Left hindlimb (tissue), 1 donor: ENCODE measurements at places on chromosomes 11 and 22.

DNA sequence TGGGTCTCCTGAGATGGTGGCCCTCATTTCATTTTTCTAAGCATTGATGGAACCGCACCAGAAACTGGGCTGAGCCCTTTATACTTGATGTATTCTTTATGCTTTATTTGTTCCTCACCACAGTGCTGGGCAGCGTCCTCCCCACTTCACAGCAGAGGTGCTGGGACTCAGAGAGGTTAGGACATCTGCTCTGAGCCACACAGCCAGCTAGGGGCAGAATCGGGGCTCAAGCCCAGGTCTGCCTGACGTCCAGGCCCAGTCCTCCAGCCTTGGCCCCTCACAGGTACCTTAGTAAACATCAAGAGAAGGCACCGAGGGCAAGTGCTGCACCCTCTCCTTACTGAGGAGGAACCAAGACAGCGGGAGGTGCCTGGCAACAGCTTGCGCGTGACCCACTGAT, 20.2 kb upstream of the SHISAL1 start:
- DNase-seq = no peak

- DNase-seq = no peak
These were observed 3.5 kb upstream of the TCF20 start for GRCh38 chr22:42273855-42274451.

- no peak for DNase-seq
These were observed 122.5 kb downstream of the GALNT18 start for GRCh38 chr11:11499300-11499699.

GRCh38 chr11:1600626-1601025, 2.5 kb upstream of the KRTAP5-2 start:
- DNase-seq = no peak

GRCh38 chr11:80417681-80418080, 976.9 kb upstream of the TENM4 start:
- DNase-seq = no peak

GRCh38 chr11:2902784-2903671, 17.5 kb upstream of the CDKN1C start:
- DNase-seq = no peak

DNA sequence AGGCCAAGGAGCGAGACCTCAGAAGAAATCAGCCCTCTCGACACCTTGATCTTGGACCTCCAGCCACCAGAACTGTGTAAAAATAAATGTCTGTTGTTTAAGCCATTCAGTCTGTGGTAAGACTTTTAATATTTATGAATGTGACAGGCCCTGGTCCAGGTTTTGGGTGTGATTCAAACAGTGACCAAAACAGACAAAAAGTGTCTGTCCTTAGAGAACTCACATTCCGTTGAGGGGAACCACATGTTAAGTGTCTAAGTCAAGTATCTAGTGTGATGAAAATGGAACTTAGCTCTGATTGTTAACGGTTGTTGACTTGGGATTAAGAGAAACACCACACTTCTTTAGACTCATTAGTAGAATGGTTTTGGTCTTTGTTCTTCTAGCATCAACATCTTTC, 22.2 kb downstream of the ATXN10 start:
- DNase-seq = no peak

DNA sequence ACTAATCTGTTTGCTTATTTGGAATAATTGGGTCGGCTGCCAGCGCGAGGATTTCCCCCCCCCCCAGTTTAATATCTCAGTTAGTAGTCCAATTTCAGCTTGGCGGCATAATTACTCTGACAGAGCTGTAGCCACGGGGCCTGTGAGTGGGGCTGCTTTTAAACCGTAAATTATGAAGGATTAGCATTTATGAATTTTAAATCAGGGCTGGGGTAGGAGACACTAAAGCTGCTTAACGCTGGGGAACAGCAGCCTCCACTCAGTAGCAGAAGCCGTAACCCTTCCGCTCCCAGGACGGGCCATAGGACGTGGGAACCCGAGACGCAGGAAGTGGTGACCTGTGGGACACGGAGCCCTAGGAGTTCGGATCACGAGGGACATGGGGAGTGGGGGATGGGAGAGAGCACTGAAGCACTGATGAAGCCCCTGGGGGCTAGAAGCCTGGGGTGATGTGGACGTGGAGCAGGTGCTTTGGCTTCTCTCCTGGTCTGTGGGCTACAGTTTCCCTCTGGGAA, 66.2 kb upstream of the LMO1 start:
- no peak for DNase-seq

GRCh38 chr11:116773203-116774097, 663 bp upstream of the BUD13 start:
- no peak for DNase-seq

DNA sequence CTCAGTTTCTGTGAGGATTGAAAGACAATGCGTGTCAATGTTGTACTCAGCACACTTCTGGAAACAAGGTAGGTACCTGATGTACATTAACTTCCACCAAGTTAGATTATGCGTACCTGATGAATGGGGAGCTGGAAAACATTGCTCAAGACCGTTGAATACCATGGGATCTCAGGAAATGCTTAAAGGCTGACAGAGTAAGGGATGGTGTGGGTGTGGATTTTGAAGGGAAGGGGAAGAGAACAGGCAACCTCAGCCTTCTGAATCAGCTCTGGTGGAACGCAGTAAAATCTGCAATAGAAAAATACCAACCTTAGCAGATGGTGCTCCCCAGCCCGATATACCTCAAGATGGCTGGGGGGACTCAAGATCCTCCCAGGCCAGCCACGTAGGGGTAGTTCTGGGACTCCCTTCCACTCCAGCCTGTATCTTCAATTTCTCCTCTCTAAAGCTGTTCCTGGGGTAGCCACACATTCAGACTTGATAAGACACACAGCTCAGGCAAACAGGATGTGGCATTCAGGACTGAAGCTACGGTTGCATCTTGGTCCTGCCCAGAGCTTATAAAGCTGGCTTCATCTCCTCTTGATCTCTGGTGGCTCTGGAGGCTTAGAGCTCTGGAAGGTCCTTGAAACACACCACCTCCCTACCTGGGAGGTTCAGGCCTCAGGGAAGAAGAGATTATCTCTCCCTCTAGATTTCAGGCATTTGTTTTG, 111.8 kb downstream of the CTNND1 start:
- no peak for DNase-seq

DNA sequence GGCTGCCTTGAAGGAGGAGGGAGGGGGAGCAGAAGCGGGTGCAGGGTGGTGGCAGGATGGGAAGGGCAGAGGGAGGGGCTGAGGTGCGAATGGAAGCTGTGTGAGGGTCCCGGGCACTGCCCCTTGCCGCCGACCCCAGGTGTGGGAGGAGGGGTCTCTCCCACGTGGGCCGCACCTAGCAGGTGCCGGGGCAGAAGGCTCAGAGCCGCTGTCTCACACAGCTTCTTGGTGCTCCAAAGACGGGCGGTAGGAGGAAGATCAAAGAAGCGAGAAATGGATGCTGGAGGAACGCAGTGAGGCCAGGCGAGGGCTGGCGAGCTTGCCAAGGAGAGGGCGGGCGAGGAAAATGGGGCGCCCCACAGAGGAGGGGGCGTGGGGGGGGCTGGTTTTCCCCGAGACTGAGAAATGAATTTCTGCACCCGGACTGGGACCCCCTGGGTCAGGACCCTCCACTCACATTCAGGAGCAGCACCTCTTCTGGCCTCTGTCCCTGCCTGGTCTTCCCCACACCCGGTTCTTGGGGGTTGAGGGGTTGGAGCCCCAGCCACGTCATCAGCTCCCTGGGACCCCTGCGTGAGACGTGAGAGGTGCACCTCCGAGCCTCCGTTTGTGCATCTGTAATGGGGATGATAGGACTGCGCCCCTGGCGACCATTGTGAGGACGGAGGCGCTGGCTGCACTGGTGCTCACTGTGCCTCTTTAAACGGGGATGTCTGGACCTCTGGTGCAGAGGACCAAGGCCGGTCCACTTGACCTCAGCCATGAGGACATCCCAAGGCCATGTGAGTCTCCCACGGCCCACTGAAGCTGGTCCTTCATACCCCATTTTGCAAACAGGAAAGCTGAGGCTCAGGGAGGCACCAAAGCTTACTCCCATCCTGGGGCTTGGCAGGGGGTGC, 16.8 kb downstream of the LSP1 start:
- DNase-seq = no peak

DNA sequence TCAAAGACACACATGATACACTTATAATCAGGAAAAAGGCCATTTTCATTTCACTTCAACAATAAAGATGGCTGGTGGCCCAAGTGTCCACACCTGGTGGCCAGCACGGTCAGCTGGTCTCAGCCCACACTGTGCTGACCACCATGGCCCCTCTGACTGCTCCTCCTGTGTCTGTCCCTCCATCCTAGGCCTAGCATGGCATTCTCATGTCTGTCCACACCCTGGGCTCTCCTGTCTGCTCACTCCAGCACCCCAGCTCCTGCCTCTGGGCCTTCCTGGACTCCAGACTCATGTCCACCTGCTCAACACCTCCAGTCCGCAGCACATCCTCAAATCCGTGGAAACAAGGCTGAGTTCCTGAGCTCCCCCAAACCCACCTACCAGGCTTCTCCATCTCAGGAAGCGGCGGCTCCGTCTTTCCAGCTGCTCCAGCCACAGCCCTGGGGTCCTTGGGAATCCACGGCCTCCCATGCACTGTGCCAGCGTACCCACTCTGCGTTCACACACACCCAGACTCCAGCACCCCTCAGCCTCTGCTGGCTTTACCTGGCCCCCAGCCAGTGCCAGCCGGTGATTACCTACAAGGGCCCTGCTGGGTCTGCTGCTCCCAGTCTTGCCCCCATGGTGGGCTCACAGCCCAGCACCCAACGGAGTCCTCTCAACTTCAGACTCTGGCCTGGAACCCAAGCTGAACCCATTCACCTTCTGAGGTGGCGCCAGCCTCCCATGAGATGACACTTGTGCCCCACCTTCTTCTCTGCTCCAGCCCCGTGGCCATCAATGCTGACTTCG, 13.9 kb downstream of the SIRT3 start:
- DNase-seq = no peak

DNA sequence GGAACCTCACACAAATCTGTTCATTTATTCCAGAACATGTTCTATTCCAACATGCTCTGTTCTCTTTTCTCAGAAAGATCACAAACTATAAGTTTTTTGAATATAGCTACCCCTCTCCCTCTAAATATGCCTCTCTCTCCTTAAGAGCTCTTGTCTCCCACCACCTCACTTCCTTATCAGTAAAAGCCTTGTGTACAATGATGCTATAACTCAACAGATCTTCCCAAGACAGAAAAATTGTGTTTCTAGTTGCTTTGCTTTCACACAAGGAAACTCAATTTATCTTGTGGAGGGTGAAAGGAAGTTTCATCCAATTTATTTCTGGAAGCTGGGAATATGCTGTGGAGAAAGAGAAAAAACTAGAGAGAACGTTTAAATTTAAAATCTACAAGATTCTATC, 64.4 kb downstream of the FAM76B start:
- no peak for DNase-seq

GRCh38 chr11:58292017-58292416, 24.0 kb upstream of the OR10W1 start:
- no peak for DNase-seq

- no peak for DNase-seq
These were observed 75.4 kb downstream of the MAML2 start for GRCh38 chr11:96267496-96268032.
